ENCODE measurements at places on chromosomes 11 and 22.

DNA sequence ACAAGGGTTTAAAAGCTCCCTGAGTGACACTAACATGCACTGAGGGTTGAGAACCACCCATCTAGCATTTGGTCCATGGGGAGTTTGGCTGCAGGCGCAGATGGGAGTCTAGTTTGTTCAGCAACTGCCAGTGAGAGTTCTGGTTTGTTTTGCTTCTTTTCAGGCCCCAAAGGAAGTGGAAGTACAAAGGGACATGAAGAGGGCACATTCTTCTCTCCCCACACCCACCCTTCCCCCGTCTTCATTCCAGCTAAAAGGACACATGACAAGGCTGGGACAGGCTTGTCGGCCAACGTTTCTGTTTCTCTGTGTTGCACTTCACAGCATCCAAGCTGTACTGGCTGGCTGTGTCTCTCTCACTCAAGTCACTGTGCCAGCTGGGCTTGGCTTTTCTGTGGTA is 8.2 kb upstream of the ENDOD1 start:
- no peaks in the 10 kb centered on the region for H3K27me3 ChIP-seq
- H3K4me1 ChIP-seq, result peaks cover 32% of the 10 kb centered on the region
- peak overlapping the region; percentile 80 for H3K27ac ChIP-seq
- H3K36me3 ChIP-seq, result no peaks in the 10 kb centered on the region

DNA sequence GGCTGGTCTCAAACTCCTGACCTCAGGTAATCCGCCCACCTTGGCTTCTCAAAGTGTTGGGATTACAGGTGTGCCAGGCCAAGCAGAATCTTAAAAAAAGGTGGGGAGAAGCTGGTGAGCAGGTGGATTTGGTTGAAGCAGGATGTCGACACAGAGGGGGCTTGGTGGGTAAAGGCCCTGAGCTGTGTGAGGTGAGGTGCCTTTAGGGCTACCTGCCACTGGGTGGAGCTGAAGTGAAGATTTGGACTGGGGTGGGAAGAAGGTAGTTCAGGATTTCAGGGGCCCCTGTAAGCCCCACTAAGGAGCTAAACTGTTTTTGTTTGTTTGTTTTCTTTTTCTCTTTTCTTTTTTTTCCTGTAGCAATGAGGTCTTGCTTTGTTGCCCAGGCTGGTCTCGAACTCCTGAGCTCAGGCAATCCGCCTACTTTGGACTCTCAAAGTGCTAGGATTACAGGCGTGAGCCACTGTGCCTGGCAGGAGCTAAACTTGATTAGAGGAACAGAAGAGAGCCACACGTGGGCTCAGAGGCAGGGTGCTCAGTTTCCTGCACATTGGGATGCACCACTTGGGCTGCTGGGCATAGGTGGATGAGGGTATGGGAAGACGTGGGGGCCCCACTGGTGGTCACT is 6.0 kb downstream of the P2RX6 start:
- DNase-seq, result no peak
- H3K27me3 ChIP-seq, result no peaks in the 10 kb centered on the region
- no peaks in the 10 kb centered on the region for H3K36me3 ChIP-seq
- no peaks in the 10 kb centered on the region for H3K4me1 ChIP-seq
- H3K27ac ChIP-seq, result no peak overlapping the region

DNA sequence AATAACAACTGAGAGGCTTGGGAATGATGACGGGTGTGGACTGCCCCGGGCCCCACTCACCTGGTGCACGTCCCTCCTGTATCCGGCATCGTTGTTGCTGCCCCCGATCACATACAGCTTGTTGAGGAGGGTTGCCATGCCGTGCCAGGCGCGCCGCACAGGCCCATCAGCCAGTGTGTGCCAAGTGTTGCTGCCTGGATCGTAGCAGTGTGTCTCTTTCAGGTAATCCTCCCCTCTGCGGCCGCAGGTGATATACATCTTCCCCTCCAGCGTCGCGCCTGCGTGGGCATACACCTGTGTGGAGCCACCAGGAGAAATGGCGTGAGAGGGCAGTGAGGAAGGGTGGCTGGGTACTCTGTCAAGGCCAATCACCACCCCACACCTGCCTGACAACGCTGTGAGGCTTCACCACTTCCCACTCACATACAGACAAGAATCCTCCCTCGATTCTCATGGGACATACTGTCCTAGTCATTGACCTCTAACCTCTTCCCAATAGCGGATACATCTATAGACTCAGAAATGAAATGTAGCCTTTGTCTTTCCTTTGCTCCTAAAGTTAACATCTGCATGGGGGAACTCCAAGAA is 8.9 kb upstream of the SCARF2 start:
- peaks cover 23% of the 10 kb centered on the region for H3K36me3 ChIP-seq
- no peak overlapping the region for H3K4me3 ChIP-seq
- H3K4me1 ChIP-seq, result no peaks in the 10 kb centered on the region
- H3K27ac ChIP-seq, result no peak overlapping the region

DNA sequence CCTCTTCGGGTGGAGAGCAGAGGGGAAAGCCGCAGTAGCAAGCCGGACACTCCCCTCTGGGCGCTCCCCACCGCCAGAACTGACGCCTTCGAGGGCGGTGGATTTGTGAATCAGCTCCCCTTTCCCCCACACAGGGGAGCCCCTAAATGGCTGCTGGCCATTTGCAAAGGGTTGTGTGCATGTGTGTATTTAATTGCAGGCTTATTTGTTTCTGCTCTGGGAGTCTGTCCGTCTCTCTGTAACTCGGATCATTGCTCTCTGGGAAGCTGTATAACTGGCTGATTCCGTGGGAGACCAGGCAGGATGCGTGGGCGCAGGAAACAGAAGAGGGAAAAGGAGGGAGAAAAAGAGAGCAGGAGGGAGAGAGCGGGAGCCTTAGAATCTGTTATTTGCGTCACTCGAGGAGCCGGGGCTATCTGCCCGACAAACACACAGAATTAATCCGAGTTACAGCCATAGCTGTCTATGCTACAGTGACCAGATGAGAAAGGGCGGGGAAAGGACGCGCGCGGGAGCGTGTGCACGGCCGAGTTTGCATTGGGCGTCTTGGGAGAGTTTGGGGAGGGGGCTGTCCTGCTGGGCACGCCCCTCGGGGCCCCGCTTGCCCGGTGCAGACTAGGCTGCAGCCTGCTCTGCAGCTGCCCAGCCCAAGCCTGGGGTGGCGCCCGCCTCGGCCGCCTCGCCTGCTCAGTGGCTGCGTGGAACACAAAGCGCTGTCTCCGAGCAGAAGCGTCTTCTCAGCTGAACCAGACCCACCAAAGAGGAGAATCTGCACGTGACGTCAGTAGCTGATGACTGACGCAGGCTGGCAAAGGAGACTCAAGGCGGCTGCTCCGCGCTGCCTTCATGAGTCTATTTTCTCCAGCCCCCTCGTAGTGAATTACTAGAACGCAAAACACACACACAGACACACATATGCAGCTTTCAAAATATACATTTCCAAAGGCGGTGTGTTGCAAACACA is 105.3 kb upstream of the HSD17B12 start:
- H3K4me3 ChIP-seq, result peak overlapping the region; percentile 23
- peaks cover 20% of the 10 kb centered on the region for H3K27me3 ChIP-seq
- DNase-seq, result no peak

- no peaks in the 10 kb centered on the region for H3K4me1 ChIP-seq
- H3K36me3 ChIP-seq, result no peaks in the 10 kb centered on the region
- no peaks in the 10 kb centered on the region for H3K27me3 ChIP-seq
- DNase-seq, result no peak
Observed at GRCh38 chr11:71178076-71178475, 74.3 kb downstream of the SHANK2 start.

GRCh38 chr11:7450836-7451235 is 34.5 kb upstream of the OLFML1 start:
- H3K27me3 ChIP-seq, result no peaks in the 10 kb centered on the region
- DNase-seq, result no peak
- H3K36me3 ChIP-seq, result no peaks in the 10 kb centered on the region

- H3K27ac ChIP-seq, result no peak overlapping the region
- H3K27me3 ChIP-seq, result no peaks in the 10 kb centered on the region
- DNase-seq, result no peak
- no peak overlapping the region for H3K4me3 ChIP-seq
Observed at GRCh38 chr11:40183073-40184064, 1276.1 kb downstream of the LRRC4C start.

DNA sequence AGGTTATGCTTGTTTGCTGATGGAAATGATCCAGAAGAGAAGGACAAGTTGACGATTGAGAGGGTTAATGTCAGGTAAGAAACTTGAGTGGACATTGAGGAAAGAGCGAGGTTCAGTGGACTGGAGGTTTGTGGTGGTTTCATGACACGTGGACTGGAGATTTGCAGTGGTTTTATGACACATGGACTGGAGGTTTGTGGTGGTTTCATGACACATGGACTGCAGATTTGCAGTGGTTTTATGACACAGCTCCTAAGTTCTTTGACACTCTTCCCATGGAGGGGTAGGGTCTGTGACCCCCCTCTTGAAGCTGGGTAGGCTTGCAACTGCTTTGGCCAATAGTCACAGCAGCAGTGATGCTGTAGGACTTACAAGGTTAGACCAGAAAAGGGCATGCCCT is 5.4 kb upstream of the MAPK8IP2 start:
- H3K27ac ChIP-seq, result no peak overlapping the region
- H3K4me3 ChIP-seq, result no peak overlapping the region
- peaks cover under 1% of the 10 kb centered on the region for H3K4me1 ChIP-seq
- no peak for DNase-seq

DNA sequence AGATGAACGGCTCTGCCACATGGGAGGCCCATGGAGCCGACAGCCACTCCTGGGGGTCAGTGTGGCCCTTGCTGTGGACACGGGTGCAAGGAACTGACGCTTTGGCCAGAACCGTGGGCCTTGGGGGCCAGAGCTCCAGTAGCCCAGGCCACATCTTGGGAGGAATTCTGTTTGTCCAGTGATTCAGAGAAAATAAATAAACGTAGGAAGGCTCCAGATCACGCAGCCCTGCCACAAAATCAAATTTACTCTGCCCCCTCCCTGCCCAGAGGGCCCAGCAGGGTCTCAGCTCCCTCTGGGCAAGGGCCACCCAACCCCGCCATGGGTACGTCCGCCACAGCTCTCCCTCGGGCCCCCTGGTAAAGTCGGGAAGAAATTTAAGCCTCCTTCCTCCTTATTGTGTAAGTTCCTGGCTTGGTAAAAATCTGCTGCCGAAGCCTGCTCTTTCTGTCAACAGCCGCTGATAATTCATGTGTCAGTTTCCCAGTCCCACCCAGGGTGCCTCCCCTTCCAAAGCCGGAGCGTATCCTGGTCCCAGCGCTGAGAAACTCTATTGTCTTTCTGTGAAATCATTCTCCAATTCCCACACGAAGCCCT is 6.9 kb upstream of the MUC5AC start:
- H3K27ac ChIP-seq, result no peak overlapping the region
- H3K36me3 ChIP-seq, result no peaks in the 10 kb centered on the region
- H3K4me3 ChIP-seq, result no peak overlapping the region

DNA sequence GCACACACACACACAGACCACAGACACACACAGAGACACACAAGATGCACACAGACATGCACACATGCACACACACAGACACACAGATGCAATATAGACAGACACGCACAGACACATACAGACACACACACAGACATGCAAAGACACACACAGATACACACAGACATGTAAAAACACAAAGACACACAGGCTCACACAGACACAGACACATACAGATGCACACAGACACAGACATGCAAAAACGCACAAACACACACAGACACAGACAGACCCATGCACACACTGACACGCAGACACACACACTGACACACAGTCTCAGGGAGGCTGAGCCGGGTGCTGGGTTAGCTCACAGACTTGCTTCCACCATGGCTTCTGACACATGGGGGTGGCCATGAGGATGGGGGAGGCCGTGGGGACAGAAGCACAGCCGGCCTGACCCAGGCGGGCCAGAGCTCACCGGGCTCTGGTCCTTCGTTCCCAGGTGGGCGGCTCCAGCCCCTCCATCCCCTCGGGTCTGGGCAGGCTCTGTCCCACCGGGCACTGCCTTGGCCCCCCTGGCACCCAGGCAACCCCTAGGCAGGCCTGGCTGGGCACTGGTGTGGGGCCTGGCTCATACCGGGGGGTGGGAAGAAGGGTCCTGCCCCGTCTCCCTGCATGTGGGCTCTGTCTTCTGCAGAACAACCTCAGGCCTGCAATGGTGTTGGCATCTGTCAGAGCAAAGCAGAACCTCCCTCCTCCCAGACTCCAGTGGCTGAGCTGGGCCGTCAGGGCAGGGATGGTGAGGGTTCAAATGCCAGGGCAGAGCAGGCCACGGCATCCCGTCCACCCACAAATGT is 1489.5 kb downstream of the BRD1 start:
- no peaks in the 10 kb centered on the region for H3K27me3 ChIP-seq
- no peaks in the 10 kb centered on the region for H3K36me3 ChIP-seq
- H3K4me1 ChIP-seq, result no peaks in the 10 kb centered on the region
- H3K4me3 ChIP-seq, result no peak overlapping the region
- H3K27ac ChIP-seq, result no peak overlapping the region

DNA sequence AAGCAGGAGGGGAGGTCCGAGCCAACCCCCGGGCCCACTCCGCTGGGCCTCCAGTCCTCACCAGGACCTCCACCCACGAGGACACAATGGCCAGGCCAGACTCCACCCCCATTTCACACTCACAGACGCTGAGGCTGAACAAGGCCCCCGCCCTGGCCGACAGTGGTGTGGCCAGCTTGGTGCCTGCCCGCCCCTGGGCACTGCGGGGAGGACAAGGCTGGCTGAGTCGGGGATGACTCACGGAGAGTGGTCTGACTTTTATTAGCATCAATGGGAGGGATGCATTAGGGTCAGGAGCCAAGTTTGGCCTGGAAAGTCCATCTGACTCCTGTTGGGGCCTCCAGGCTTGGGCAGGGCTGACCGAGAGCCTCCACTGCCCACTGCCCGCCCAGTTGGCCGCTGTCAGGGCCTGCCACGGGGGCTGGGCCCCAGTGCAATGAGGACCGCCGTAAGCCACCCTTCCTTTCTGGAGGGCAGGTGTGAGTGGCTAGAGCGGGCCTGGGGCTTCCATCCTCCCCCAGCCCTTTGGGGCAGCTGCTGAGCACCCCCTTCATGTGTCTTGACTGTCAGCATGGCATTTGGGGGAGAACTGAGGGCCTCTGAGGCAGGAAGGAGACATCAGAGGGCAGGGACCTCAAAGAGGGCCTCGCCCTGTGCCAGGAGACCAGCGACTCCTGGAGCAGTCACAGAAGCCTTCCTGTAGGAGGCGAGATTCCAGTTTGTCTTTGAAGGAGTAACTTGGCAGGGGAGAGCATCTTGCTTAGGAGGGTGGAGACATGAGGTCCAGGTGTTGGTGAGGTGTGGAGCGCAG is 10.6 kb downstream of the TSPAN32 start:
- DNase-seq, result peak; percentile 78
- peak overlapping the region; percentile 62 for H3K27ac ChIP-seq
- H3K4me3 ChIP-seq, result no peak overlapping the region
- H3K4me1 ChIP-seq, result peaks cover 19% of the 10 kb centered on the region

GRCh38 chr22:23216461-23217170 is 36.3 kb downstream of the BCR start:
- H3K4me1 ChIP-seq, result peaks cover 8% of the 10 kb centered on the region
- H3K27ac ChIP-seq, result peak overlapping the region; percentile 75
- no peak overlapping the region for H3K4me3 ChIP-seq
- no peaks in the 10 kb centered on the region for H3K27me3 ChIP-seq
- no peaks in the 10 kb centered on the region for H3K36me3 ChIP-seq

- peaks cover 34% of the 10 kb centered on the region for H3K4me1 ChIP-seq
- no peaks in the 10 kb centered on the region for H3K27me3 ChIP-seq
- H3K36me3 ChIP-seq, result no peaks in the 10 kb centered on the region
- no peak overlapping the region for H3K27ac ChIP-seq
- H3K4me3 ChIP-seq, result no peak overlapping the region
Observed at GRCh38 chr11:68498321-68498720, 37.8 kb downstream of the PPP6R3 start.

All from ascending aorta (tissue), 2 donors.